Activated CD4-positive, alpha-beta T cell treated with anti-CD3 and anti-CD28 coated beads, Interleukin-2, amount 50 U/mL, for 4 hours (primary cell): ENCODE measurements at places on chromosomes 11 and 22.

- DNase-seq = no peak
Measured at GRCh38 chr11:127624306-127624856, 623.8 kb upstream of the KIRREL3 start.

GRCh38 chr22:17477391-17477833, 85.9 kb upstream of the SLC25A18 start:
- no peak for DNase-seq

- DNase-seq = no peak
Measured at GRCh38 chr22:49016909-49017481, 810.7 kb downstream of the BRD1 start.

- DNase-seq = no peak
Measured at GRCh38 chr11:101321222-101321621, 191.6 kb upstream of the PGR start.

DNA sequence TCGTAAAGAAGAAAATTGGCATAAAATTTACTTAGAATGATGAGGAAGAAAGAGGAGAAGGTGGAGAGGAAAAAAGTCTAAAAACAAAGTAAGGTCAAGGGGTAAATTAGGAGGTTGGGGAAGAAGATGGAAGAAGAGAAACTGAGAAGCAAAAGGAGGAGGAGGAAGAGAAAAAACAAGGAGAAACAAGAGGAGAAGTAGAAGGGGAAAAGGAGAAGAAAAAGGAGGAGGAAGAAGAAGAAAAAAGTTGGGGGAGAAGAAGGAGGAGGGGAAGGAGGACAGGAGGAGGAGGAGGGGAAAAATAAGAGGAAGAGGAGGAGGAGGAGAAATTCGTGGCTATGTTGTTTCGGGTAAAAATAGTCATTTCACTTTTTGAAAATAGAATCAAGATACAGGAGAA, 42.4 kb downstream of the IL10RA start:
- DNase-seq = no peak

- peak; percentile 17 for DNase-seq
Measured at GRCh38 chr11:34492806-34493414, 20.7 kb downstream of the ELF5 start.

DNA sequence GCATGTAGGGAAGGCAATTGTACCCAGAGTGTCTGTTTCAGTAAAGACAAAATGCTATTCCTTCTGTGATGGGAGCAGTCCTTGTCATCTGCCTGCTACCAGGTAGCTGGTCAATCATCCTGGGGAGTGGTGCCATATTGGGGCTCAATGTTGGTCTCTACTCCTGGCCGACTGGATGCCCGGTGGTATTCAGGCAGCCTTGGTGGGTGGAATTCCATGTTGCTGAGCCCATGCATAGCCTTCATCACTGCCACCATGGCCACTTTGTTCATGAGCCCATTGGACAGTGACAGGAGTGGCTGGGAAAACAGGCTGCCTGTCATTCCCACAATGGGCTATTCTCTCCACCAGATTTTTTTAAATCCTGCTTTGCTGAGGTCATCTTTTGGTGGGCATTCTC, 121.0 kb downstream of the WNT7B start:
- no peak for DNase-seq

- DNase-seq = no peak
Measured at GRCh38 chr22:19085233-19085718, 36.9 kb downstream of the DGCR2 start.

- DNase-seq = no peak
Measured at GRCh38 chr11:24453129-24453718, 43.6 kb upstream of the LUZP2 start.

- peak; percentile 13 for DNase-seq
Measured at GRCh38 chr11:11149671-11150459, 203.2 kb downstream of the CSNK2A3 start.

DNA sequence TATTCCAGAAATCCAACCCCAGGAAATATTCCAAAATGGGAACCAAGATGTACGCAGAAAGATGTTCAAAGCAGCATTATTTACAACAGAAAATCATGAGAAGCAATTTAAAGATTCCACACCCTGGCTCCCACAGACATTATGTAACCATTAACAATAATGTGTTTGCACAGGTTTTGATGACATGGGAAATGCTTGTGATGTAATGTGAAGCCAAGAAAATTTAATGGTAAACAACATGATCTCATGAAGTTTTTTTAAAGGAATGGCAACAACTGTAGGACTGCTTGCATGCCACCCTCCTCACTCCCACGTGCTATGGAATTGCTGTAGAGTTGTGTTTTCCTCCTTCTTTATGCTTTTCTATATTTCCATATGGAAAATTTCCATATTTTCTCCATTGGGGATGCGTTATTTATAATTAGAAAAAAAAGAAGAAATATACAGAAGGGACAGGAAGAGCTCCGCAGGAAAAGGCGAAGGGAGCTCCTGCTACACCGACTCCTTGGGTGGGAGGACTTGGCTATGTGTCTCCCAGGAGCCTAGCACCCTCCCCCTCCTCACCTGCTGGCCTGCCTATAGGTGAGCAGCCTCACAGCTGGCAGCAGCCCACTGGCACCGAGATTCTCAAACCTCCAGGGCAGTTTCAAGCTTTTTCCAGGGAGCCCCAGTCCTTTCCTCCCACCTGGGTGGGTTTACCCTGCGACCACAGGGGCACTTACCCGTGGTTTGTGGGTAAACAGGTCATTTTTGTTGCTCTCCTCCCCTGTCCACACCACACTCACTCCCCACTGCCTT, 20.9 kb downstream of the LRFN4 start:
- DNase-seq = no peak

DNA sequence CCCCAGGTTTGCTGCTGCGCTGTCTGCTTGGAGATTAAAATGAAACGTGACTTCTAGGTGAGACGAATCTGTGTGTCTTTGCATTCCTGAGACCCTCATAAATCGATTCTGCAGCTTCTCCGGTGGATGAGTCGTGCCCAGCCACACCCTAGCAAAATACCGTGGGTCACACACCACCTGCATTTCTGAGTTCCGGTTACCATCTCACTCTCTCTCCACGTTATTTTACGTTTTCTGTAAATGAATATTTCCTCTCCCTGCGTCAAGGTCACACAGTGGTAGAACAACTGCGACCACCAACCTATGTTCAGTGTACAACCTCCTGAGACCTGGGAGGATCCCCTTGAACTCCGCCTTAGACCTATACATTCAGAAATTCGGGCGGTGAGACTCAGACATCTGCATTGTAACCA, 1.1 kb downstream of the YWHAH start:
- no peak for DNase-seq

GRCh38 chr22:44776605-44777363, 24.4 kb downstream of the ARHGAP8 start:
- no peak for DNase-seq

DNA sequence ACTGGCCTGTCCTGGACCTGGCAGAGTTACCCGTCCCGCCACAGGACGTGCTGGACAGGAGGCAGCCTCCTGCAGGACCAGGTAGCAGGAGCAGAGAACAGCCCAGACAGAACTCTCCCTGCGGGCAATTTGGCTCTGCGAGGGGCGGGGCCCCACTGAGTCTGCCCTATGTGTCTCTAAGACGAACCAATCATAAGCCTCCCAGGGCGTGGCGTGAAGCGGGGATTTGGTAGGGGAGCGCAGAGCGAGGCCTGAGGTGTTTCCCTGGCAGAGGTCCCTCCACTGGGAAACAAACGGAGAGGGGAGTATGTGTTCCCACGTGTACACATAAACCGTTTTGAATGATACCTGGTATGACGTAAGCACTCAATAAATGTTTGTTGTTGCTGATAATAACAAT, 7.4 kb downstream of the CD82 start:
- no peak for DNase-seq

DNA sequence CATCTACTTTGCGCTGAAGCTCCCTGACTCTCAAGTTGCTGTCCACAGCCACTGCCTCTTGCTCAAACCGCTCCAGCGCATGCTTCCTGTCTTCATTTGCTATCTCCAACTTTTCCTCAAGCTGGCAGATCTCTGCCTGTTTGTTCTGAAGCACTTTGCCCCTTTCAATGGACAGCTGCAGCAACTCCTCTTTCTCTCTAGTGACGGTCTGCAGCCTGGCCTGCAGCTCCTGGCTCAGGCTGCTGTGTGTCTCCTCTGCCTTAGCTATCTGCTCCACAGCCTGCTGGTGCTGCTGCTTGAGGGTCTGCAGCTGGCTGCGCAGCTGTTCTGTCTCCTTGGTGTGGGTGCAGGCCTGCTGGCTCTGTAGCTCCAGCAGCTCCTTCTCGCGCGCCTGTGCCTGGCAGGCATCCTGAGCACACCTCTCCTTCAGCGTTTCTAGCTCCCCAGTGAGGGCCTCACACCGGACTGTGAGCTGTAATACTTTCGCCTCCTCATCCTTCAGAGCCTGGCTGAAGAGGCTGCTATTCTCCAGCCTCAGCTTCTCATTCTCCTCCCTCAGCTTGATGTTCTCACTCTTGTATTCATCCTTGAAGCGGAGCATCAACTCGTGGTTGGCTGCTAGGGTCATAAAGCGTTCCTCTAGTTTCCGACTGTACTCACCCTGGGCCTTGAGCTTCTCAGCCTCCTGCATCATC, 723 bp downstream of the CCDC89 start:
- DNase-seq = no peak

DNA sequence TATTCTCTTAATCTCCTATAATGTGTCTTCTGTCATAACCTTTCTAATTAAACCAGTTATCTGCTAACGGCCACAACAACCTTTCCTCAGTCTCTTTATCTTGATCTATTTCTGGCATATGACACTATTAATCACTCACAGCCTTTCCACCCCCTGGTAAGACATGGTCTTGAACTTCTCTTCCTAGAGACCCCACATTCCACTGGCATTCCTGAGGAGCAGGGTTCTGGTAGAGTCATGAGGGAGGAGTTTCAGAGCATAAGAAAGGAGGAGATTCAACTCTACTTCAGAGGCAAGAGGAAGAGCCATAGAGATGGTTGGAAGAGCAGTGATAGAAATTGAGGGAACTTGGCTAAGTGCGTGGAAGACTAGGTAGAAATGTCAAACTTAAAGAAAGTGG, 325.6 kb downstream of the BLID start:
- no peak for DNase-seq

DNA sequence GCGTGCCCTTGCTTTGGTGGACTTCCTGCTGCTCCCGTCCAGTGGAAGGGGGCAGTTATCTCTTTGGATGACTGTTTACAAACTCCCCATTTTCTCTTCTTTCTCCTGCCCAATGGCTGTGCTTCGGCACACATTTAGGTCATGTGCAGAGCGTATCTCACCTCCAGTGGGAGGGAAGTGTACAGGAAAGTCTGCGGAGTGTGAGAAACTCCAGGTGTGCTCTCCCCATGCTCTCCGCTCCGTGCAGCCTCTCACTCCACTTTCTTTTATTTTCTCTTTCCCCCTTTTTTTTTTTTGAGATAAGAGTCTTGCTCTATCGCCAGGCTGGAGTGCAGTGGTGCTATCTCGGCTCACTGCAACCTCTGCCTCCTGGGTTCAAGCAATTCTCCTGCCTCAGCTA, 11.9 kb upstream of the TEF start:
- DNase-seq = no peak

DNA sequence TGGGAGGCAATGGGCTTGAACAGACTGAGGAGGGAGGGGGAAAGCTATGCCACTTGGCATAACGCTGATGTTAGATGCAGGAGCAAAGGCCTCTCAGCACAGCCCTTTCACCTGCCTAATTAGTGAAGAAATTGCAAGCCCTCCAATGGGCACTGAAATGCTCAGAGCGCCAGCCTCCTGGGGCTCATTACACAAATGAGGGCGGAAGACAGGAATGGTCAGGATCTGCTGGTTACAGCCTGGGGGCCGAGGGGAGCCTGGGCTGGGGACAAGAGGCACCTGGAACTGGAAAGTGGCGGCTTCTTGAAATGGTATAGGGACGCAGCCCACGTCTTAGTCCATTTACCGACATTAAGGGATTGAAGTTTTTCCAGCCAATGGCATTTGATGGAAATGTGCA, 50.2 kb upstream of the PLET1 start:
- DNase-seq = no peak

DNA sequence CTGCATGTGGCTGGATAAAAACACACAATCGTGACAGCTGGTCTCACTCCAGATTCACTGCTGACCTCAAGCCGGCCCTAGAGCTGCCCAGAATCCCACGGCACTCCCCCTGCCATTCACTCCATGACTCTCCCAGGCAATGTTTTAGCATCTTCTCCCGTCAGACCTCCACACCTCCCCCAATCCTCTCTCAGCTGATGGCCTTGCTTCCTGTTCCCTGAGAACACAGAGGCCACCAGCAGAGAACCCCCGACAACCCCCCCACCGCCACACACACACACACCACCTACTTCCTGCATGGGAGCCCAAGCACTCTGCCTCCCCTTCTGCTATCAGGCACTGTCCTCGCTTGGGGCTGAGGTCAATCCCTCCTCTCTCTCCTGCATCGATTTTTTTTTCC, 9.3 kb downstream of the TNKS1BP1 start:
- DNase-seq = no peak

GRCh38 chr11:118783724-118784495, 7.1 kb downstream of the DDX6 start:
- DNase-seq = no peak

DNA sequence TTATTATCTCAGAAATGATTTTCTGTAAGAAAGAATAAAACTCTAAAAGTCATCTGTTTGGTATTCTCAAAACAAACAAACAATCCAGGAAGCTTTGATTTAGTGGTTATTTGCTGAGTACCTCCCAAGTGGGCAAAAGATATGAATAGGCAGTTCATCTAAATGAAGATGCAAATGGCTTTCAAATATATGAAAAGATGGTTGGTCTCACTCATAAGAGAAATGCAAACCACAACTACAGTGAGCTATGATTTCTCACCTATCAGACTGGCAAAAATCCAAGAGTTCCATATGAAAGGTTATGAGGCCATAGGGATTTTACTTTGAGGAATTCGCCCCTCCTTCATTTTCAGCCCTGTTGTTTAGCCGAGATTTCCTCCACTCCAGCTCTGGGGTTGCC, 11.3 kb upstream of the P2RY2 start:
- DNase-seq = no peak

DNA sequence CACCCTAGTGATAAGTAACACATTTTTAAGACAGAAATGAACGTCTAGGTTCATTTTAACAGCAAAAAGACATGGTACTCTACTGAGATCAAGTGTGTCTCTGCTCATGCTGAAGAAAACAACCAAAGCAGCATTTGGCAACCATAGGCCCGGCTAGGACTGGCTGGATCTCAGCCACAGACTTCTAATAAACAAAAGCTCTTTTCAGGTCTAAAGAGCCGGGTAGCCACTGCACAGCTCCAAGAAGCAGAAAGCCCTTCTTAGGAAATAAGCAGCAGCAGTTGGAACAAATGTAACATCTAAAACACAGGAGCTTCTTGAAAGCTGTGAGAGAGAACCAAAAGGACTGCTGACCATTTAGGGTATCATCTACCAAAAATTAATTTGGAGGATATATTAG, 37.6 kb downstream of the PITPNB start:
- no peak for DNase-seq

DNA sequence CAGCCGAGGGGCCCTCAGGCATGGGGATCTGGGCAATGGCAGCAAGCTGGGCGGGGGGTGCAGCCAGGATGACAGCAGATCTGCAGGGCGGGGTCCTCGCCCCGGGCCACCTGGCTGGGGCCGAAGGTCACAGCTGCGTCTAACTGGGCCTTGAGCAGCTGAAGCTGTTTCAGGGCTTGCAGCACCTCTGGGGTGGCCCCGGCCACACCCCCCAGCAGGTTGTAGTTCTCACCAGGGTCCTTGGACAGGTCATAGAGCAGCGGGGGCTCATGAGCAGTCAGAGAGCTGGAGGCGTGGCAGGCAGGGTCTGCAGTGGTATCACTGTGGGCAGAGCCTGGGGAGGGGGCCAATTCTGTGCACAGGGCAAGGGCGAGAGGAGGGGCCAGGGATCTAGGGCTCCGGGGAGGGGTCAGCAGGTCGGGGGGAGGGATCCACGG, 2.8 kb downstream of the ARSA start:
- no peak for DNase-seq

- DNase-seq = no peak
Measured at GRCh38 chr11:116148056-116148455, 624.7 kb downstream of the BUD13 start.
